ENCODE measurements at places on chromosomes 5 and 9. TPM values are rescaled to one million over a fixed set of nuclear protein-coding genes. Genes with fewer than 3 reads are reported as not detected.

- DNase-seq: no peak
Observed at GRCh38 chr9:111839387-111839786, 44.6 kb upstream of the SHOC1 start.

DNA sequence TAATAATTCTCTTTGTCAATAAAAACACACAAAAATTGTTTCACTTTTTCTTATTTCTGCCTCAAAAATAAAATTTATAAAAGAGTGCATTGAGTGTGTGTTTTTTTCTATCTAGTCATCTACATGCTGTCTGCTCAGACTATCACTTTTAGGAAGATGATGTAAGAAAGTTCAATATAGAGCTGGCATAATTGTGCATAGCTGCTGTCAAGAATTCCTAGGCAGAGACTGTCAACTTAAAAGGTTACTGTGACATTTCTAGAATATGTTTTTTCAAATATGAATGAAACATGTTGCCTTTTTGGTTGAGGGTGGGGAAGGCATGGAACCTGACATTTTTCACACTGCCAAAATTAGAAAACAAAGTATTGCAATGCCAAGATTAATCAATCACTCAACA is 172.3 kb downstream of the CDH10 start:
- DNase-seq: no peak

DNA sequence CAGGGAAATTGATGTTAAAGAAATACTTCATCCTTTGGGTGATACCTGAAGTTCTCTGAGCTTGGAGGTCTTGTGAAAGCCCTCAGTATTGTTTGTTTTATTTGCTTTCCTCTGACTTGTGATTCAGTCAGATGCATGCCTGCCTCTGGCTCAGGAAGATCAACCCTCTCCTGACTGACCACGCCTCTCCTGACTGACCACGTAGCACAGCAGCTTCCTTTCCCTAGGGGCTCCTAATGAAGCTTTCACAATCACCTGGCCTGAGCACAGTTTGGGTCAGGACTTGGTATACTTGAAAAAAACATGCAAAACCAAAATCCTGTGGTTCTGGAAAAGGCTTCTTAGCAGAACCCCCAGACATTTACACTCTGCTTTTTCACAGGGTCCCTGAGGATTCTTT is 3.8 kb downstream of the TGFBI start:
- no peak for DNase-seq

- no peak for DNase-seq
Observed at GRCh38 chr5:74017786-74018211, 391.8 kb downstream of the ARHGEF28 start.

OR2K2 gene
- total RNA-seq: not detected

DNA sequence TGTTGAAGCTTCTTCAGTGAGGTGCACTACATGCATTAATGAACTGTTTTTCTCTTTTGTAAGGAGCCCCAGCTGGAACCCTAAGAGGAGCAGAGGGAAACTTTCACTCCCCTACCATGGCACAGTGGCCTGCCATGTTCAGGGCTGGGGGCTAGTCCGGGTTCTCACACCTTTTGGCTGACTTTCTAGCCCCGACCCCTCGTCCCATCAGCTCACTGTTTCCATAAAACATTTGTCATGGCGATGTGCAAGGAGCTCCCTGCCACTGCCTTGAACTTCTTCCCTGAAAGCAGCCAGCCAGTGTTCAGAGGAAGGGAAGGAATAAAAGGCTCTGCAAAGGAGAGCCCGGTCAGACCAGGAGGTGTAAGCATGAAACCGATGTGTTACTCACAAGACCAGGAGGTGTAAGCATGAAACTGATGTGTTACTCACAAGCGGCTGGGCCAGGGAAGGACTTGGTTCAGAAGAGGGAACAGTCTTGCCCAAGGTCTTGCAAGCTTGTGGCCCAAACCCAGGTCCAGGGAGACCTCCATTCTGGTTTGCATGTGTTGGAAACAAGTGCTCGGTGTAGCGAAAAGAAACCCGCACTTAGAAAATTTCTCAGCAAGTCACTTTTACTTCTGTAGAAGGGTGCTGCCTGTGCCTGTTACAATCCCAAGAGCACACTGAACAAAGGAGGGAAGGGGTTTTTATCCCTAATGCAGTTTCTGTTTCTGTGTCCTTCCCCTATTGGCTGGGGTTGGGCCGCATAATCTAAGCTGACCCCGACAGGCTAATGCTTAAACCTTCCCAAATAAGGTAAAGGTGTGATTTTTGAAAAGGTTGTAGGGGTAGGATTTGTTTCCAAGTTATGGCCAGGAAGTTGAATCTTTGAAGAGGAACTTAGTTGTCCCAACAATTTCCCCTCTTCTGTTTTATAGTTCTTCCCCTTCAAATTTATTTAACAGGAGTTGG is 3.4 kb upstream of the ABO start:
- no peak for DNase-seq

SPACA9 gene
- 4.9 TPM for total RNA-seq

TMEM174 gene
- not detected for total RNA-seq

DNA sequence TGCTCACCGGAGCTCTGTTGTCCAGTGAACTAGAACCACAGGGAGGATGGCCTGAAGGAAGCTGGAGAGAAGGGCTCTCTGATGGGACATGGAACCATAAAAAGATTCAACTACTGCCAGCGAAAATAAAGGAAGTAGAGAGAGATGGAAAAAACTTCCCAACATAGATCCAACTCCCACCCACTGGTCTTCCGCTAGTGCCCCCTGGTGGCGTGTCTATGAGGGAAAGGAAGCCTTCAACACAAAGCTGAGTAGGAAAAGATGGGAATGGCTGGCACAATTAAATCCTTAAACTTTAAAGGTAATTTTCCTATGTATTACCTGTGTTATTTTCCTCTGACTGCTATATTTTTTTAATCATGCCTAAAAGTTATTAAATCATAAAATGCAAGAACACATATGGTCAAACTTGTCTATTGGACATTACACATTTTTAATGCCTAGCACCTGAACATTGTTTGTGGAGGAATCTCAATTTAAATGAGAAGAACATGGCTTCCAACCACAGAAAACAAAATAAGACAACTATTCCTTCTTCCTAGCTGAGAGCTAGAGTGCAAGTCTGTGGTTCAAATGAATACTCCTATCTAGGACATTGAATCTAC is 51.5 kb downstream of the CEP120 start:
- DNase-seq: no peak

FREM1 gene
- not detected for total RNA-seq

DNA sequence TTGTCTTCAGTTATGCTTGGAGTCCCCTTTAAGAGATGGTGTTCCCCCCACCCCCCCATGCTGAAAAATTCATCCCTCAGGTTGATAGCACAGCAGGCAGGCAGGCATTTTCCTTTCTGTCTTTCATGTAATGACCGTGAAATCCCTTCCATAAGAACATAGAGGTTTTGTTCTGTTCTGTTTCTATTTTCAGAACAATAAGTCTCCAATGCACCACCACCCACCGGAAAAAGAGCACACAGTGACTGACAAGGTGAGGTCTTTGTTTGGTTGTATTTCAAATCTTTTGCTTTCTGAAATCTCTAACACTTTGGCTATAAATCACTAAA is 52.4 kb downstream of the DMRT2 start:
- DNase-seq: no peak

TMOD1 gene
- 0.25 TPM for total RNA-seq

DNA sequence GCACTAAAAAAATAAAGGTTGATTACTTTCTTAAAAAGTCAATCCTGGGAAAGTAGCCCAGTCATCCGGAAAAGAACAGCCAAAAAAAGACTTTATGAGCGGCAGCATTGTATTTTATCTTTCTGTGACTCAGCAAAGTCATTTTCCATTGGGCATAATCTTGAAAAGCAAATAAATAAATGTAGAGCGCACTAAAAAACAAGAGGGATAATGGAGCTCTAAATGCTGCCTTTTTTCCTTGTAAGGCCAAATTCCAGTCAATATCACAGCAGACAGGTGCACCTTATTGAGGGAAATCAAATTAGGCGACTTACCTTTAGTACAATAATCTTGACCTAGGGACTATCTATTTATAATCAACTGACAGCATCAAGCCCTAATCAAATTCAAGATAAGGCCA is 266.8 kb downstream of the MTRR start:
- DNase-seq: no peak

- no peak for DNase-seq
Observed at GRCh38 chr5:24065779-24066178, 558.4 kb downstream of the PRDM9 start.

PLPP6 gene
- 8.9 TPM for total RNA-seq

SPATA9 gene
- not detected for total RNA-seq

DNA sequence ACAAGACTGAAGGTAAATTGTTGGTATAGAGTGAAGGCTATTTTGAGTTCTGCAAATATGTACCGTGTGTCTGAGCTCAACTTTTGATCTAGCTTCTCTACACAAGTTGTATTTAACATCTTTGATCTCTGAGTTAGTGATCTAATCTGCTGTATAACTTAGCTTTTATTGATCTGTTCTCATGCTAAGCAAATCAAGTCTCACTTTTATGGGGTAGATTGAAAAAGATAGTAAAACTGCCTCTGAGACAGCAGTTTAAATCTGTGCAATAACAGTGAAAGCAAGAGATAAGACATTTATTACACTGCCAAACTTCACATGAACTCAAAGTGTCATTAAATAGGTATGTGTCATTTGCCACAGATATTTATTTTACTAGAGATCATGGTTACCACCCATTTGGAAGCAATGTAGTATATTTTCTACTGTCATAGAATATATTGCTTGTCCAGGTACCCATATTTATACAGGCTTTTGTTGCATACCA is 477.3 kb downstream of the ISL1 start:
- DNase-seq: no peak

DNA sequence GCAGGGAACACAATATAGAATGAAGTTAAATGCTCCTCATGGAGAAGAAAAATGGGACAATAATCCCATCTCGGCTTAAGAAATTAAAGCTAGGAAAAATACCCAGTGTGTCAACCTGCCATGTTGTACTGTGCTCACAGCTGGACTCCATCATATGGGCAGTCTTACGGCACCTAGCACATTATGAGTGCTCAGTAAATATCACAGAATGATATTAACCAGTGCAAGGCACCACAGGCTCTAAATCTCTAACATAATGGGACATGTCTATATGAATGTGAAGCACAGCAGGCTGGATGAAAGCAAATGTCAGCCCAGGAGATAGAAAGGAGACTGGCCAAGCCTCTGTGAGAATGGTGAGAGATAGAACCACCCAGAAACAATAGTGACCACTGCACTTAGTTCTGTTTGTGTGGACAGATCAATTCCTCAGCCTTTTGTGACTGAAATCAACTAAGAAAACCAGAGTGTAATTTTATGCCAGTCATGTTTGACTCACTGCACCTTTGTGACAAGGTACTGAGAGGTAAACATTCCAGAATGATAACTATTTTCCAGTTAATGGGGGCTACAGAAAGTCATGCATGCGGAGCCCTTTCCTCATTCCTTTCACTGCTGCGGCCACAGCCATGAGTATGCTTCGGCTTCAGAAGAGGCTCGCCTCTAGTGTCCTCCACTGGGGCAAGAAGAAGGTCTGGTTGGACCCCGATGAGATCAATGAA is 140.4 kb upstream of the CDH6 start:
- DNase-seq: no peak

DNA sequence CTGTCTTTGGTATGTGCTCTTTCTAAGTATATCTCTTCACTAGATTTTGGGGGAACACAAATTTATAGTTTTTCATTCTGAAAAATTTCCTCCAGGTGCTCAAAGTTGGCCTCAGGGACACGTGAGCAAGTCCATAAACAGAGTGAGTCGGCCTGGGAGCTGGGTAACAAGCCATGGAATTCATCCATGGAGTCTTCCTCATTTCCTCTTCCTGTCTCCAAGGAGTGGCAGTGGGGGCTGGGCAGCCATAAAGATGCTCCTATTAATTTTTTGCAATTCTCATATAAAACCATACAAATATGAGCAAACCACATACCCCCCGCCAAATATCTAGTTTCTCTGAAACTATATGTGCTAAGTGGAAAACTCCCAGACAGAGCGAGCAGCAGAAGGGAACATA is 136.6 kb upstream of the OTULINL start:
- no peak for DNase-seq

- DNase-seq: peak; percentile 81
Observed at GRCh38 chr9:27367175-27367798, 70.3 kb upstream of the EQTN start.

DNA sequence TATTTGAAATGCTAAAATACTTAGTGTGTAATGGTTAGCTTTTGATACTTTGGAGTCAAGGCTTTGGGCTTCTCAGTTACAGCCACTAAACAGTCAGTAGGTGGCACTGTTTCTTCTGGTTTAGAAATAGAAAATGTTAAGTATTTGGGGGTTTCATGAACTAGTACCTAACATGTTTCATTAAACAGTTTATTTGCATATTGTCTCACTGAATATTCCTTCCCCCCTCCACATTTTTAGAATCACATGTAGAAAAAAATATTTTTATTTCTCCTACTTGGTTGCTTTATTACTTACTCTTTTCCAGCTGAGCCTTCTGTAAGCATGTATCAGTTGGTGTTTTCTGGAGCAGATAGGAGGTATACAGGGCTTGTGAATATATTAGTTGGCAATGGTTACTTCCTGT is 48.0 kb downstream of the IPO11 start:
- DNase-seq: peak; percentile 86

DNA sequence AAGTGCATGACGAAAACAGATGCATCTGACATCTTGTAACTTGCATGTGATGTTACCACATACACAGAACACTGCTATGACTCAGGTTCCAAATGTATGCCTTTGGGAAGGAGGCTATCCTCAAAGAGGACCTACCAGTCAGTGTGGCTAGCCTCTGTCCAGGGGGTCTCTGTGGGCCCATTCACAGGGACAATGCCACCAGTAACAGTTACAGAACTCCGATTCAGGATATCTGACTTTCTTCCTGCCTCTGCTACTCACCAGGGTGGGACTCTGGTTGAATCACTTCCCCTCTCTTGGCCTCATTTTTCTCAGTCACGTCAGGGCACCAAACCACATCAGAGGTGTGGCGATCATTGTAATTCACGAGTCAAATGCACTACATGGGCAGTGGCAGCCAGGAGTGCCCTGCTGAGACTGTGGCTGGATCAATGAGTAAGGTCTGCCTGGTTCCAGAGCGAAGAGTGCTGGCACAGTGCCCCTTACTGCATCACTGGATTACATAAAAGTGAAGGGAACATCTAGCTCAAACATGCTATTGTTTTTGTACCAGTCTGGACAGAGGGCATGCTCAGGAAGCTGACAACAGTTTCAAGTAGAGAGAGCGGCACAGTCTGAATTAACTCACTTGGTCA is 13.2 kb downstream of the ATOX1 start:
- no peak for DNase-seq

TRIM7 gene
- total RNA-seq: not detected

GRCh38 chr5:118068886-118069285 is 919.5 kb downstream of the DTWD2 start:
- no peak for DNase-seq

DIPK1B gene
- not detected for total RNA-seq

NR2F1 gene
- total RNA-seq: not detected

DNA sequence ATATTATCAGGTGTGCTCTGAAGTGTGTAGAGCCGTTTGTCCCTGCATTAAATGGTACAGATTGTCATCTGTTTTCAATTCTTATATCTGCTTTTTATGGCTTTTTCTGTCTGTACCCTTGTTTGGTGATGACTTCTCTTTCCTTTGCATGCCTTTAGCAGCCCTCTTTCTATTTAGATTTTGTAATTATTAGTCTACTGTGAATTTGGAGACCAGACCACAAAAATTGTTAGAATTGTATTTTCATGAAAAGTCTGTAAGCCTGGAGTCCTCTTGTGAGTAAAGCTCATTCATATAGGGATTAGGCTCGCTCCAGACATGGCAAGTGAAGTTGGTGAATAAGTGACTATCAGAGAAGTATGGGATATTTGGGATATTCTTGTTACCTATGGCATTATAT is 41.7 kb downstream of the NFX1 start:
- DNase-seq: no peak

All from Karpas-422 (cell line).